Lower lobe of right lung (tissue), 2 donors: ENCODE measurements at places on chromosomes 12 and 14.

- no peak for DNase-seq
Observed at GRCh38 chr14:71521238-71522135, 410.7 kb upstream of the RGS6 start.

- no peak for DNase-seq
Observed at GRCh38 chr14:65599375-65599774, 186.8 kb downstream of the FUT8 start.

GRCh38 chr14:92473261-92473968 is 40.2 kb upstream of the RIN3 start:
- DNase-seq: no peak

DNA sequence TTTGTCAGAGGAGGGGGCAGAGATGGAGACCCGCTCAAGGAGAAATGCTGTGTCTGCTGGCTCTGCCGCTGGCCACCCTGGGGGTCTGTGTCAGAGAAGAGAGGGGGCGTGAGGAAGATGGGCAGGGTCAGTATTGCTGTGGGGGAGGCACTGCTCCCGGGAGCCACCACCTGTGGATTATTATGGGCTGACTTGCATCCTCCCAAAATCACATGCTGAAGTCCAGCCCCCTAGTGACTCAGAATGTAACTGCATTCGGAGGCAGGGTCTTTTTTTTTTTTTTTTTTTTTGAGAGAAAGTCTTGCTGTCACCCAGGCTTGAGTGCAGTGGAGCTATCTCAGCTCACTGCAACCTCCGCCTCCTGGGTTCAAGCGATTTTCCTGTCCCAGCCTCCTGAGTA is 12.3 kb downstream of the ABCD4 start:
- no peak for DNase-seq

GRCh38 chr12:92722897-92723296 is 20.1 kb downstream of the PLEKHG7 start:
- no peak for DNase-seq

DNA sequence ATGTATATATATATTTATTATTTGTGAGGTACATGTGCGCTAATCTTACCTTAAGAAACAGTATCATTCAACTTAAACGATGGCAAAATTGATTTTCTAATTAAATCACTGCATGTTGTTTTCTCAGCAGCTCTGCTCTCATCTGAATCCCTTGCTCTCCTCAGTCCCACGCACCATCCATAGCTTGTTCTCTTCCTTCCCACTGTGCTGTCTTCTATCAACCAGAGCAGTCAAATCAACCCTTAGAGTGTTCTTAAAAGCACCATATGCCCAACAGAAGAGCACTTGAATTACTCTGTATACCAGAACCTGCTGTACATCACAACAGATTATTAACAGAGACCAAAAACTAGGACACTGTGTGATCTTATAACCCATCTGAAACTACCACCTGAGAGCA is 209.4 kb upstream of the G2E3 start:
- DNase-seq: no peak
